ENCODE measurements at places on chromosomes 12 and 14.

GRCh38 chr12:89862511-89863445, 154.1 kb upstream of the ATP2B1 start:
- DNase-seq, result peak; percentile 5

DNA sequence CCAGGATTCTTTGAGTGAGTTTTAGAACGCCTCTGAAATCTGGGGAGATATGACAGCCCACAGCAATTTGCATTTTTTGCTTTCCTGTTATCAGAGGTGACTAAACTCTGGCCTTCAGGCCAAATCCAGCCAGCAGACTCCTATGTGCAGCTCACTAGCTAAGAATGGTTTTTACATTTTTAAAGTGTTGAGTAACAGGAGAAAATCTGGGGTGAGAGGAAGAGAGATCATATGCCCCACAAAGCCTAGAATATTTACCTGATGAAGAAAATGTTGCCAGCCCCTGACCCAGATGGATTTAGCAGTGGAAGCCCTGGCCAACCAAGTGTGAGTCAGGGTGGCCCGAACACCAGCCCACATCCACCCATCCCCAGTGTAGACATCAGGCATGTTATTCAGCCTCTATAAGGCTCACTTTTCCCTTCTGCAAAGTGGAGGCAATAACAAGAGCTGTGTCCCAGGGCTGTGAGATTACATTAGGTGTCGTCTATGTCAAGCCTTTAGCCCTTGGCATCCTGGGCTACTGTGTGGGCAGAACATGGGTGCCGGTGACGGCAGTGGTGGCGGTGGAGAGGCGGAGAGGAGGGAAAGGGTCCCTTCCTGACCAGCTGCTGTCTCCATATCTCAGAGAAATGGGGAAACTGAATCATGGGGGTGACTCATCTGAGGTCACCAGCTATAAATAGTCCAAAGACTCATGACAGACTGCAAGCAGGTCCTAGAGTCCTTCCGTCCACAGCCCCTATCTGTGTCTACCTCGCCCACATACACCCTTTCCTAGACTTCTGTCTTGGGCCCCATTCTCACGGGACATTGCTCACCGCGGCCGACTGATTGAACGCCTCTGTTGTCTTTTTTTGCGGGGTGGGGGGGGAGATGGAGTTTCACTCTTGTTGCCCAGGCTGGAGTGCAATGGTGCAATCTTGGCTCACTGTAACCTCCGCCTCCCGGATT, 32.6 kb upstream of the CD9 start:
- DNase-seq, result peak; percentile 89

DNA sequence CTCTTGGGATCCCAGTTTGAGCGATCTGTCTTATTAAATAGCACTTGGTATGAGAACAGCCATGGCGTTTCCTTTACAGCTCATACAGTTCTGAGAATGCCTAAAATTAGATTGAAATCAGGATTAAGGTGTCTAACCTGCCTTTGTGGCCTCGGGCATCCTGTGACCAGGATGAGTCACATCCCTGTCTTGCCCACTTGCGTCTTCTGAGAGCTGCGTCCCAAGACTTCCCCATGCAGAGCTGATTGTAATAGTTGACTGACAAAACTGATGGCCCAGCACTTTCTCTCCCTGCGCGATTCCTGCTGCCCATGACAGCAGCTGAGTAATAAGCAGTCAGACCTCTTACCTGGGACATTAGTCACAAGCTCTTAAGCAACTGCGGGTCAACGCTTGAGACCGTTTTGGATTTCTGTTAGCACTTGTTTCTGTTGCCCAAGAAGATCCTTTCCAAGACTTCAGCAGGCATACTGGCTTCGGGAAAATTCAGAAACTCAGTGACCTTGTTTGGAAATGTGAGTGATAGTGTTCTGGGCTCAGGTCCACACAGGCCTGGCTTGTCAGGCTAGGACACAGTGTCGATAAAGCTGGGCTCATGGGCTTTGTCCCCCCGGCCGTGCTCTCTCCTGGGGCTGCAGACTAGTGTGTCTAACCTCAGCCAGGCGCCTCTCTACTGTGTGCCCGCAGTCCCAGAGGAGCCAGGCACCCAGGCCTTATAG, 169.9 kb upstream of the HIF1A start:
- no peak for DNase-seq

DNA sequence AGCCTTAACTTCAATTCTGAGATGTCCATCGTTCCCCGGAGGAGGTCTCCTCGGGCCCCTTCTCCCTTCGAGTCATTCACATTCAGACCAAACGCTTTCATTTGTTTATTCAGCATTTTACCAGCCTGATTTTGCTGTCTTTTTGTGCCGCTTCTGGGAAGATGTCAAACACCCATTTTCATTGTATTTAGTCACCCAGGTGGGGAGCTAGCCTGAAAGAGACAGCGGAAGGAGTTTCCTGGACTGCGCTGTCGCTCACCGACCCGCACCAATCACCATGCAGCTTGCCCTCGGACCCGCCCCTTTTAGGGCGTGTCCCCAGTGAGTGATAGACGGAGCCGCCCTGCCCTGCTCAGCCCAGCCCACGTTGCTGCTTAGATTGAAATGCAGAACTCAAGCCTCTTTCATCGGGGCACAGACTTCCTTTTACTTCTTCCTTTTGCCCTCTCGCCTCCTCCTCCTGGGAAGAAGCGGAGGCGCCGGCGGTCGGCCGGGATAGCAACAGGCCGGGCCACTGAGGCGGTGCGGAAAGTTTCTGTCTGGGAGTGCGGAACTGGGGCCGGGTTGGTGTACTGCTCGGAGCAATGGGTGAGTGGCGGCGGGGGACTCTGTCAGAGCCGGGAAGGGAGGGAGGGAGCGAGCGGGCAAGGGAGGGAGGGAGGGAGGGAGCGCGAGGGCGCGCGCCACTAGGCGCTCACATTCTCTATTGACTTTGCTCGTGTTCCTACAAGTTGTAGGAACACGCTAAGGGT, at the start of gene PAX9:
Gene PAX9, plus strand, starts transcription at position 355 of the 752 bp plus-strand sequence. Its CDS starts 230 bp downstream, at position 585.
- peak; percentile 94 for DNase-seq

GRCh38 chr14:59252772-59253500, 64.5 kb downstream of the DAAM1 start:
- peak; percentile 46 for DNase-seq

GRCh38 chr12:84637926-84638325, 274.7 kb downstream of the SLC6A15 start:
- DNase-seq, result peak; percentile 2

DNA sequence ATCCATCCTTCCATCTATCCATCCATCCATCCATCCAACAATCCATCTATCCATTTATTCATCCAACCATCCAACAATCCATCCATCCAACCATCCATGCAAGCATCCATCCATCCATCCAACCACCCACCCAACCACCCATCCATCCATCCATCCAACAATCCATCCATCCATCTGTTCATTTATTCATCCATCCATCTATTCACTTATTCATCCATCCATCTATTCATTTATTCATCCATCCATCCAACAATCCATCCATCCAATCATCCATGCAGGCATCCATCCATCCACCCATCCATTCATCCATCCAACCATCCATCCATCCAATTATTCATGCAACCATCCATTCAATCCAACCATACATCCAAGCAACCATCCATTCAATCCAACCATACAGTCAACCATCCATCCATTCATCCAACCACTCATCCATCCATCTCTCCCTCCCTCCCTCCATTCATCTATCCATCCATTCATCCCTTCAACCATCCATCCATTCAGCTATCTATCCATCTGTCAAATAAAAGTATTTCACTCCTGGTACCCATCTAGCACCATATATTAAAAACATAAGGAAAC, 86.1 kb downstream of the KSR2 start:
- DNase-seq, result no peak

DNA sequence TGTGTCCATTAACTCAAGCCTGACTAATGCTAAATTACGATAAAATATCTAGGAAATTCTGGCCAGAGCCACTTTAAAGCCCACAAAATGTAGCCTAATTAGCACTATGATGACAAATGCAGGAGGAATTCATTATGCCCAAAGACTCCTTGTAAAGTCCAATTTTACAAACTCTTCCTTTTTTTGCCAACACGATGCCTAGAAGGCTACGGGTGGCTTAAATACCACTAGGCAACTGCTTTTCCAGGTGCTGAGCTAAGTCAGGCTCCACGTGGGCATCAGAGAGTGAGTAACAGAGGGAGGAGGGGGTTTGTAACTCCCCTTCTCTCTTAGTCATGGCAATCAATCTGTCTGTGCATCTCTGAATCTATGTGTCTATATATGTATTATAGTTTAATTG, 172.4 kb upstream of the NTF3 start:
- no peak for DNase-seq

DNA sequence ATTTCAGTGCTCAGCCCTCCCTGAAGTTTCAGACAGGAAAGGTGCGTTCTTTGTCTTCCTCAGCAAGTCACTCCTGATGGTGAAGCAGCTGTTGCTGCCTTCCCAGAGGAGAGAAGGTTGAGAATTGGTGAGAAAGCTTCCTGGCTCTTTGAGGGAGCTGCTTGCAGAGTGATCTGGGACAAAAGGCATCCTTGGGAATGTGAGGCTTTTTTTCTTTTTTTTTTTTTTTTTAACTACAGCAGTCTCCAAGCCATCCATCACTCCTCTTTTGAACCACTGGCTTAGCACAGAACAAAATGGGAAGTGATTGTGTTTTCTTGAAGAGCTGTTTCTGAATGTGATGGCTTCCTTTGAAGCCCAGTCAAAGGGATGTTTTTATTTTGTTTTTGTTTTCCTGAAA, 120.4 kb upstream of the LRIG3 start:
- DNase-seq, result peak; percentile 71

- DNase-seq, result no peak
Measured at GRCh38 chr14:26026384-26026783, 571.4 kb downstream of the NOVA1 start.

DNA sequence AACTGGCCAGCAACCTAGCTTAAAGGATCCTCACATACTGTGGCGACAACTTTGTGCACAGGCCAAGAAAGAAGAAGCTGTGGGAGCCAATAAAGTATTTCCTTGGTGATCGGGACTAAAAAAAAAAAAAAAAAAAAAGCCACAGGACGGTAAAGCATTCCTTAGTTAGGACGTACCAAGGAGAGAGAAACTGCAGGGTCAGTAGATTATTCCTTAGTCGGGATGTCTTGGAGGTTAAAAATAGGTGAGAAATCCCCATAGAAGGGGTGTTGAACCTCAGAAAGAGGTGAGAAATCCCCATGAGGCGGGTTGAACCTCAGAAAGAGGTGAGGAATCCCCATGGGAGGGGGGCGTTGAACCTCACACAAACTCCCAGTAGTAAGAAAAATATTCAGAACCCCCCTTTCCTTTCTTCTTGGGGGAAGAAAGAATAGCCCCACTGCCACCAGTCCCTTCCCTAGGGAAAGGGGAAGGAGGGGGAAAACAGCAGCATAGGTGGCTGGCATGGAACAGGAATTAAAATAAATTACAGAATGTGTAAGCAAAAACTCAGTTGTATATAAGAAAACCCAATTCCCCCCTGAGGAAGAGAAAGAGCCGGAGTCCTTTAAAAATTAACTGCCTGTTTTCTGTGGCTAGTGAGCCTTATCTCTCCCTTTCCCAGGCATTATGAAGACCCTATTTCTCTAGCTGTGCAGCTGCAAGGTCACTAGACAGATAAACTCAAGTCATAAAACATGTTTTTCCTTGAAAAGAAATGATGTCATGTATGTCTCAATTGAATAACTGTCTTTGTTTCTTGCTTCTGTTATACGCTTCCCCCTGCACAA, 26.8 kb downstream of the KLRK1 start:
- DNase-seq, result no peak

DNA sequence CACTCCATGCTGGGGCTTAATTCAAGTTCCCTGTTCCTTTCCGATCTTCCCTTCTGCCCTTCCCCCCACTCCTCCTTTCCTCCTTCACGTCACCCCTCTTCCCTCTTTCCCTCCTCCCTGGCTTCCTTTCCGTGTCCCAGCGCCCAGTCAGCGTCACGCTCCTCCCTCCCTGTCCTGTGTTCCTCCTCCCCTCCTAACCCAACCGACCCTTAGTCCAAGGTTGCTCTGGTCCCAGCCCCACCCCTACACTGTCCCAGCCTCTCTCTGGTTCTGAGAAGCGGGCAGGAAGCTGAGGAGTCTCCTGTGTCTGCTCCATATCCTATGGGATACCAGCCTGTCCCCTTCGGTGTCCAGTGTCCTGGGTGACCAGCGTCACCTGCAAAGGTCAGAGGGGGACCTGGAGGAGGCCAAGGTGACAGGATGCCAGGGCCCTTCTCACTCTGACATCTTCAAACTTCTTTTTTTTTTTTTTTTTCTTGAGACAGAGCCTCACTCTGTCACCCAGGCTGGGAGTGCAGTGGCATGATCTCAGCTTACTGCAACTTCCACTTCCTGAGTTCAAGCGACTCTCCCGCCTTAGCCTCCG, 56.2 kb upstream of the TSPAN9 start:
- DNase-seq, result no peak

DNA sequence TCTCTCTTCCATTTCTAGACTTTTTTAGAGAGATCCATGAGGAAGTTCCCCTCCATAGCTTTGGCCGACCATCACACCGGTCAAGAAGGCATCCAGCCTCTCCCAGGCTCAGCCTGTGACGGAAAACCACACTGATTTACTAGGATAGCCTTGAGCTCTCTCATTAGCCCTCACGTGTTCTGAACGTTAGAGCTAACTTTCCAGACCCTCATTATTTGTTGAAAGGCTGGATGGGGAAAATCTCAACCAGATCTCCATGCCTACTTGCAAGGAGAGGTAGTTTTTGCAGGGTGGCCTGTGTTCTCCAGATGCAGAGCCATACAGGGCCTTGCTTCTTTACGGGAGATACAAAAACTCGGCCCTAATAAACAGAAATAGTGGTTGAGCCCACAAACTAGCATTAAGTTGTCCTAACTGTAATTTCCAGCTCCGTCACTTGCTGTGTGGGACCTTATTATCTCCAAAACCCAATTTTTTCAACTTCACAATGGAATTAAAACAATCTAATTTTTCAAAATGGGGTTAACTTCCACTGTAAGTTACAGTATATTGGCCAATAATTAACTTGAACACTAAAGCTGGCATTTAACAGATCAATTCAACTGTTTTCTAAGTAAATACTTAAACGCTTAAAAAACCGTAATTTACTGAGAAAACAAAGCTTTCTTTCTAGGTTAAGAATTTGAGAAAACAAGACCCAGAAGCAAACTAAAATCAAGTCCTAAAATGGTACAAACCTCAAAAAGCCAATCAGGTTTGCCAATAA, 65.3 kb downstream of the KLHL28 start:
- no peak for DNase-seq

DNA sequence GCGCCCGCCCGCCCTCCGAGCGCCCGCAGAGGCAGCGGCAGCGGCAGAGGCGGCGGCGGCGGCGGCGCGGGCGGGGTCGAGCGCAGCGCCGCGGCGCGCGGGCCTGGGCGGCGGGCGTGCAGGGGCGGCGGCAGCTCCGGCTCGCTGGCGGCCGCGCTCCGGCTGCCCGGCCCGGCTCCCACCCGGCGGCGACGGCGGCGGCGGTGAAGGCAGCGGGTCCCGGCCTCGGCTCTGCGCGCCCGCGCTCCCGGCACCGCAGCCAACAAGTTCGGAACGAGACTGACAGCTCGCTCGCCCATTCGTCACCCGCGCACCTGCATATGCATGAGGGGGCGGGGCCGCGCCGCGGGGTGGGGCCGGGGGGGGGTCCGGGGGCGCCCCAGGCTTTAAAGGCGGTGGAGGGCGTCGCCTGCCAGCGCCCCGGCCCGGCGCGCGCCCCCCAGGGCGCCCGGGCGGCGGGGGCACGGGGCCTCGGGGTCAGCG, at the start of gene JAG2:
Gene JAG2, minus strand, starts transcription at position 281 of the 483 bp plus-strand sequence. CDS start 356 bp downstream, outside the sequence.
- peak; percentile 58 for DNase-seq

- no peak for DNase-seq
Measured at GRCh38 chr12:131239384-131240094, 285.8 kb downstream of the ADGRD1 start.
